ENCODE measurements at places on chromosomes 16 and 17.
A peak's percentile ranks its signal among the peaks of the same experiment; 100 is the strongest.

DNA sequence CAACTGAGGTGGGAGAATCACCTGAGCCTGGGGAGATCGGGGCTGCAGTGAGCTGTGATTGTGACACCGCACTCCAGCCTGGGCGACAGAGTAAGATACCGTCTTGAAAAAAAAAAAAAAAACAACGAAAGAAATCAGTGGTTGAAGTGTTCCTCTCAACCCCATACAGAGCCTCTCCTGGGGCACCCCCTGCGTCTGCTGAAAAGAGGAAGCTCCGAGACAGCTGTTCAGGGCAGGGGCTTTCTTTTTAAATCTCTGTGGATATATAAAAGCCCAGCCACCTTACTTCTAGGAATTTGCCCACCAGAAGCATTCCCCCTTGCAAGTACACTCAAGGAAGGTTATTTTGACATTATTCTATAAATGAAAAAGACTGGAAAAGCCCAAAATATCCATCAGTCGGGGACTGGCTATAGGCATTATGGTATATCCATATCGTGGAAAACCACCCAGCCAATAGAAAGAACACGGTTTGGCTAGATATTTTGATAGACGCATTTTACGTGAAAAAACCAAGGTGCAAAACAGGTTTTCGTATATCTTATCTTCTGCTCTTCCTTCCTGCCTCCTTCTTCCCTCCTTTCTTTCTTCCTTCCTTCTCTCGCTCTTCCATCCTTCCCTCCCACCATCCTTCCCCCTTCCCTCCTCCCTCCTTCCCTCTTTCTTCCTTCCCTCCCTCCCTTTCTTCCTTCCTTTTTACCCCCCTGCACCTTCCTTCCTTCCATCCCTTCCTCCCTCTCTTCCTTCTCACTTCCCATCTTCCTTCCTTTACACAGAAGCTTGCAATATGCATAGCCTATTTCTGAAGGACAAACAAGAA, 9.2 kb upstream of the CCL22 start:
- DNase-seq = no peak

- peak; percentile 84 for DNase-seq
Observed at GRCh38 chr16:8674413-8675022, at the start of gene ABAT. Gene ABAT, plus strand, starts transcription at chr16:8674617. Its CDS starts 61,123 bp downstream, at chr16:8735740.

DNA sequence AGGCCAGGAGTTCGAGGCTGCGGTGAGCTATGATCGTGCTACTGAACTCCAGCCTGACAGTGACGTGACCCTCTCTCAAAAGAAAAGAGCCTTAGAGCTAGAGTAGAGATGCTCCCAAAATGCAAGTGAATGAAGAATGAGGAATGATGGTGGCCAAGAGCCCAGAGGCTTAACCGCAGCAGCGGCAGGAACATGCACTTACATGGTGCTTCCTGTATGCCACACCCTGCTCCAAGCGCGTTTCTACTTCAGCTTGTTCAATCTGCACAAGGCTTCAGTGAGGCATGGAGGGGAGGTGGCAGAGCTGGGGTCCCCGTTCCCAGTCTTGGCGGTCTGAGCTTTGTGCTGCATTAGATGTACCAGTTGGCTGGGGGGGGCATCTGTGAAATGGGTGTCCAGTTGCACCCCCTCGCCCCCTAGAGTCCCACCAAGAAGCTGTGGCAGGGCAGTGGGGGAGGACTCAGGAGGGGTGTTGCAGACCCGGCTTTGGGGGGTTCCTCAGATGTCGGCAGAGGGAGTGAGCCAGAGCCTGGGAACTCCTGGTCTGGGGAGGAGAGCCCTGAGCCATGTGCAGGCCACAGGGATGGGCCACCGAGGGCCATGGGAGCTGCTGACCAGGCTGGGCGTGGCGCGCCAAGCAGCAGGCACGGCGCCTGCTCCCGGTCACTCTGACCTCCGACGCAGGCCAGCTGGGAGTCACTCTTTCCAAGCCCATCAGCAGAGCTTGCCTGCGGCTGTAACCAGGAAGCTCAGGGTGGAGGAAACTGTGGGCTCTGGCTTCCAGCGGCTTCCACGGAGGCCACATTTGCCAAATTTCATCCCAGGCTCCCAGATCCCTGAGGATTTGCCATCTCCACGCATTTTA, 260.1 kb downstream of the PARN start:
- DNase-seq = no peak

DNA sequence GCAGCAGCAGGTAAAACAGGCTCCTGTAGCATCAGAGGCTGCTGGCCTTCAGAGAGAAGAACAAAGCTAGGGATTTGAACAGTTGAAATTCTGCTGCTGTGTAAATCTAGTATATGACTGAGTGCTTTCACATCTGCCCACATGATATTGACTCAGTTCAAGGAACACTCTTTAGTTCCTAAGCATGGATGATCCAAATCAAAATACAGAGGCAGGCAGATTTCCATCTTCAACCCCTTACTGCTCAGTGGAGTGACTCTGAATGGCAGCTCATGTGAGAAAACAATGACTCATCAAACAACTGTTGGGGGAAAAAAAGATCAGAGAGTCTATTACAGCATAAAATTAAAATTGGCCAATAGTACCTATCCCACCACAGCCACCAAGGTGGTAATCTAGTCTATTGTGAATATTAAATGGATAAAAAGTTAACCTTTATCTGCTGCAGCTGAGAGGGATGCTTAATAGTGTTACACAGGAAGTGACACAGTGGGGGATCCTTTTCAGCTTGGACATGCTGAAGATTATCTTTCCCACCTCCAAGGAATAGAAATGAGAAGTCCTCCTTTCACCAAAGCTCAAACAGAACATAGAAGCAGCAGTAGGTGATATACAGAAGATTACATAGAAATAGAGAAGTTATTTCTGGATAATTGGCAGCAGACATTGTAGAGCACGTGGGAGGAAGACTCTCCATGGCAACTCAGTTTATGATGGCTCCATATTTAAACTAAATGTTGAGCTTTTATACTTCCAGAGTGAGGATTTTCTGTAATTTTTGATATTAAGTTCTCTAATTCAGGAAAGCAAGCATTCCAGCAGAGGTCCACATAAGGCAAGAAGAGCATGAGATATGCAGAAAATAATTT, 239.7 kb upstream of the ERCC4 start:
- DNase-seq = no peak

- DNase-seq = no peak
Observed at GRCh38 chr17:77216486-77216885, 75.7 kb downstream of the SEC14L1 start.

DNA sequence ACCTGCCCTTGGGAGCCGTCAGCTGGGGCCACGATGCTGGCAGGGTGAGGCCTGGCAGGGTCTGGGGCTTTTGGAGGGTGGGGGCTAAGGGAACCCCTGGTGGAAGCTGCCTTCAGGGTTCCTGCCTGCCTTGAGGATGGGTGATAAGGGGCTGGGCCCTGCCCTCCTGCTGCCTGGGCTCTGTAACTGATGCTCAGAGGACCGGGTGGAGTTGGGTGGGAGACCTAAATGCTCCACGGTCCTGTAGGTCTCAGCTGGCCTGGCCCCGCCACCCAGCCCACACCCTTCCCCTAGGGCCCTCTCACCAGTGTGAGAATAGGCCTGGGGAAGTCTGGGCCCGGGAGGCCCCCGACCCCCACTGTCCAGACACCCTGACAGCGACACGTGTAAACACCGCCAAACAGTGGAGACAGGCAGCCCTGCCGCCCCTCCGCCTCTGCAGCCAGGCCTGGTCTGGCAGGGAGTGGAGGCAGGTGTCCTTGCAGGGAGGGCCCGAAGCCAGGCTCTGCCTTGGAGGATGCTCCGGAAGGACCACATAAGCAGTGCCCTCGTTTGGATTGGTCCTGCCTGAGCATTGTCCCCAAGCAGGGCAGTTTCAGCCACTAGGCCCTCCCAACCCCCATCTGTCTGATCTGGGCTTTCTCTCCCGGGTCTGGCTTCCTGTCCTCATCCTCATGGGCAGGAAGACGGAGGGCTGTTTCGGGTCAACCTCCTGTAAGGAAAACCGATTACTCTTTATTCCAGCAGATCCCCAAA, 6.5 kb upstream of the BAHCC1 start:
- DNase-seq = no peak

GRCh38 chr16:60031740-60032139, 1297.6 kb upstream of the GOT2 start:
- DNase-seq = no peak

GRCh38 chr17:34443619-34444469, 80.8 kb upstream of the CCL1 start:
- no peak for DNase-seq

- no peak for DNase-seq
Observed at GRCh38 chr17:30021708-30022317, 80.4 kb downstream of the EFCAB5 start.

DNA sequence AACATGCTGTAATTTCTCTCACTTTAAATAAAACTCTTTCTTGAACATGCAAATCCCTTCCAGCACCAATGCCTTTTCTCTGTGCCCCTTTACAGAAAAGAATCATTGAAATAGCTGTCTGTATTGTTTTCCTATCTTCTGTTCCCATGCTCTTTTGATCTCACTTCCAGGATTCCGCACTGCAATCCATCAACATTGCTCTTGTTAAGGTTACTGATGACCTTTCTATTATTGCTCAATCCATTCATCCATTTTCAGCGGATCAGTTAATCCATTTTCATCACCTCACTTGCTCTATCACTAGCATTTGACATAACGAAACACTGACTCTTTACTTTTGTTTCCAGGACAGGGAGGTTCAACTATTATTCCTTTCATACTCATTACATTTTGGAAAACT, 130.5 kb downstream of the ABCA8 start:
- no peak for DNase-seq

DNA sequence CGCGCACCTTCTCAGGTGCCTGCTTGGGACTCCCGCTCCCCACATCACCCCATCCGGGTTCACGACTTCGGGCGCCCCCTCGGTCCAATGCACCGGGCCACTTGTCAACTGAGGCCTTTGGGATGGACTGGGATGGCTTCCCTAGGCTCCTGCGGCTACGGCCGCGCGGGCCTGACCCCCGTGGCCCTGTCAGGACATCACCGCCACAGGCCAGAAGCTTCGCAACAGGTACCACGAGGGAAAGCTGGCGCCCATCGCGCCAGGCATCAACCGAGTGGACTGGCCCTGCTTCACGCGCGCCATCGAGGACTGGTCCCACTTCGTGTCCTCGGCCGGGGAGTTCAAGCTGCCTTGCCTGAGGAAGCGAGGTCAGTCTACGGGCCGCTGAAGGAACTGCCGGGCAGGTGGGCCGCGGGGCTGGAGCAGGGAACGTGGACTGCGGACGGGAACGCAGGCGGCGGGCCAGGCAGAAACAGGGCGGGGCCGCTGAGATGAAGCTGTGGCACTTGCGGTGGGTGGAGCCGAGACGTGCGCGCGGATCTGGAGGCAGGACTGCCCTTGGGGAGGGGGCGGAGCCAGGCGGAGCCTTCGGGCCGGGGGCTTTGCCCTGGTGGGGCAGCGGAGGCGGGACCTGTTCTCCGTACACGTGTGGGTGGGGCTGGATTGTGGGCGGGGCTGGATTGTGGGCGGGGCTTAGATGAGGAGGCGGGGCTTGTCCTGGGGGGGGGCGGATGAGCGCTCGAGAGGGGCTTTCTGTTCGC, 13.7 kb upstream of the CNGB1 start:
- DNase-seq = peak; percentile 93

- DNase-seq = no peak
Observed at GRCh38 chr17:77901481-77901880, 57.0 kb upstream of the TNRC6C start.

DNA sequence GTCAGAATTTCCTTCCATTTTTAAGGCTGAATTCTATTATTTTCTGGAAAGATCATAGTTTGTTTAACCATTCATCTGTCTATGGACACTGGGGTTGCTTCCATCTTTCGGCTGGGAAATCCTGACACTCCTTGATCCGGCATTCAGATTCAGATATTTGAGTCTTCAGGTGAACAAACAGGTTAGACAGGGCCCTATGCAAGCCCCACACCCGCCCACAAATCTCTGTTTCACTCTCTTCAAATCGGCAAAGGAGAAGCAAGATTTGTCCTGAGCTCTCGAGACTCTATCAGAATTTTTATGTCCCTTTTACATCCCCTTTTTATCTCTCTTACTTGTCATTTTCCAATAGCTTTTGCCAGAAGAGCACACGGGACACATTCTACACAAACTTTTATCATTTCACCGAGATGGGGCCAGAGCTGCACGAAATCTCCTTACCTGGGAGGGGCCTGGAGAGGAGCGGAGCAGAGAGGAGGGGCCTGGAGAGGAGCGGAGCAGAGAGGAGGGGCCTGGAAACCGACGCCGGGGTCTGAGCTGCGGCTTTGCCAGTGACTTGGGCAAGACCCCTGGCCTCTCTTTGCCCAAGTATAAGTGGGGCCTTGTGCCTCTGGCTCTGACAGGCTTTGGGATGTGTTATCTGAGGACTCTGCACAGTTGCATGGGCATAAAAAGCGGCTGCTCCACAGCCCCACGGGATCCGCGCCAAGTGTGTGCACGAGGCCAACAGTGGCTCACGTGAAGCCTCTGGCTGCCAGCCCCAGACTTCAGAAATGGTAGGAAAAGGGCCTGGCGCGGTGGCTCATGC, 54.3 kb upstream of the RBFOX3 start:
- DNase-seq = no peak

DNA sequence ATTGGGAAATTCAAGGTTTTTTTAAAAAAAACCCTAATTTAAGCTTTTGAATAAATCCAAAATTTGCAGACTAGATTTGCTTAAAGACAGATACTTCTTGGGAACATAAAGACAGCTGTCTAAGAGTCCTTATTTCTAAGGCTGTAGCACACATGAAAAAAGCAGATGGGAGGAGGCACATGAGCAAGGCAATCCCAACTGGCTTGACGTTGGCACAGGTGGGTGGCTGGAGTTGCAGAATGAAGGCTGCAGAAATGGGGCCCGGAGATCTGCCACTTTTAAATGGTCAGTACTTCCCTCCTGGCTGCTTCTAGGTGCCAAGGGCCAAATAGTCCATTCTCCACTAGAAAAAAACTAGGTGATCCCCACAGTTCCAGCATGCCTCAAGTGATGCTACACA, 4.4 kb downstream of the KIAA0753 start:
- no peak for DNase-seq

GRCh38 chr16:49620869-49621240, 235.1 kb downstream of the ZNF423 start:
- DNase-seq = no peak

GRCh38 chr16:65125871-65126270, 4.0 kb upstream of the CDH11 start:
- DNase-seq = no peak

DNA sequence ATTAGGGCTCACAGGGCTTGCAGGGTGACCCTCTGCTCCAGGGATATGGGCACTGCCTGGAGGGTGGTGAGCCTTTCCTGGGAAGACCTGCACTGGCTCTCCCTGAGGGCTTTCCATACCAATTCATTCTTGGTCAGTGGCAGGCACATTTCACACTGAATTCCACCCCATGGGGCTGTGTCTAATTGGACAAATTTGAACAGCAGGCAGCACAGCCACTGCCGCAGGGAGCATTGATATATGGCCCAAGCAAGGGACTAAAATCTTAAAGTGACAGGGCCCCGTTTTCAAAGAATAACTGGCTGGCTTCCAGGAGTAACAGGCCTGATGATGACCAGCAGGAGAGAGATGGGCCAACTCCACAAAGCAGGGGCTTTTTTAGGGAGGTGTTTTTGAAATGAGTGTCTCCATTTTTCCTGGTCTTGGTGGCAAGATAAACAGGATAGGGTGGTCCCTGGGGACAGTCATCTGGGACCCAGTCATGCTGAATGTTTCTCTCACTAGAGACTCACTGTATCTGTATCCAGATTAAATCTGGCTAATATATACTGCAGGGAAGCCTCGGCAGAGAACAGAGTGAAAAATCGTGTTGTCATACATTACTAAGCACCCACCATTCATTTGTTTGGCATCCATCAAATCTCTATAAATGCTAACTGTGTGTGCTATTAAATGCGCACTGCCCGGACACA, 74.1 kb upstream of the TBX2 start:
- DNase-seq = no peak
